Activated CD8-positive, alpha-beta memory T cell treated with anti-CD3 and anti-CD28 coated beads, Interleukin-2, amount 50 U/mL, for 48 hours (primary cell): ENCODE measurements at places on chromosomes 2 and 18.
A peak's percentile ranks its signal among the peaks of the same experiment; 100 is the strongest.

DNA sequence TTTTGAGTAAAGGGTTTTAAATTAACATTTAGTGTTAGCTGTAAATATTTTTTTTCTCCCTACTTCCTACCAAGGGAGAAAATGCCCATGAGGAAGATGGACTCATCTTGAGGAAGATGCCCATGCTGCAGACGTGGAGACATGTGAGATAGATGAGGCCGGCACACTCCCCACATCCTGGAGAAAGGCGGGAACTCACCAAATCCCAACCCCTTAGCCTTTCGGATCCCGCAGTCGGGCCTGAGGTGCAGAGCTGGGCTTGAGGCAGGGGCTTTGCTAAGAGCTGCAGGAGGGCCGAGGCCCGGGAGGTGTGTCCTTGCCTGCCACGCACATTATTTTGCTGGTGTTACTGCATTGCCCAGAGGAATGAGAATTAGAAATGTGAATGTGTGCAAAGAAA is 137.9 kb downstream of the NAPG start:
- DNase-seq, result no peak

DNA sequence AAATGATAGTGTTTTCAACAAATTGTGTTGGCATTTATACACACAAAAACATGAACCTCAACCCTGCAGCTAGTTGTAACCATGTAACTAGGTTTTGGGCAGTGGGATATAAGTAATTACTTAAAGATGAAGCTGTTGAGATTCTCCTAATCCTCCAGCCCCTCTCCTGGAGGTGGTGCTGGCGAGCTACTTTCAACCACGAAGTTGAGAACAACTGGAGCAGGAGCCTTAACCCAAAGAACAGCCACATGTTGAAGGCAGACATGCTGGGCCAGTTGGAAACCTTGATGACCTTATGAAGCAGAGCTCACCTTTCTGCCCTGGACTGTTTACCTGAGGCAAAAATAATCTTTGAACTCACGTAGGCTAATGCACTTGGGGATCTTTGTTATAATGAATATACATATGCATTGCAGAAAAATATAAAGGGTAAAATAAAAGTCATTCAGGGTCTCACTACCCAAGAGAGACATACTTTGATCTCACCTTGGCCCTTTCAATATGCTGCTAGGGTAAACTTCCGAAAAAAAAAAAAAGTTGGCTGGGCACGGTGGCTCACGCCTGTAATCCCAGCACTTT is 89.6 kb upstream of the NPAS2 start:
- DNase-seq, result peak; percentile 59

- no peak for DNase-seq
These were observed 45.9 kb upstream of the ASB1 start for GRCh38 chr2:238380785-238381184.

- DNase-seq, result peak; percentile 67
These were observed 412 bp downstream of the OSBPL1A start for GRCh38 chr18:24397131-24397693.

DNA sequence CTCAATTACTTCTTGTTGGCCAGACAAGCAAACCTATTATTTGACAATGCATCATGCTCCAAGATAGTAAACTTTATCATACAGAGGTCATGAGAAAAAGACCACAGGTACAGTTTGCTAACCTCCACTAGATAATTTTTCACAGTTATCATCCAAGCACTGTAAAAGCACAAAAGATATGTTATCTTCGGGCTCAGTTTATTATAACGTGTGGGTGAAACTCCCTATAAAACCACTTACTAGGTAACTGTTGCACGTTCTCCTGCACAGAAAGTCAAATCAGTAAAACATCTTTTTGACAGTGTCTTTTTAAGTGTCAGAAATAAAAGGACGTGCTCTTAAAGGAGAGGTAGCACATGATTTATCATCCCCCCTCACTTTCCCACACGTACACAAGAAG is 94.7 kb upstream of the BCL11A start:
- DNase-seq, result no peak

- DNase-seq, result no peak
These were observed 106.8 kb downstream of the GRB14 start for GRCh38 chr2:164514491-164514890.

GRCh38 chr2:207219676-207220501 is 54.1 kb upstream of the KLF7 start:
- no peak for DNase-seq

DNA sequence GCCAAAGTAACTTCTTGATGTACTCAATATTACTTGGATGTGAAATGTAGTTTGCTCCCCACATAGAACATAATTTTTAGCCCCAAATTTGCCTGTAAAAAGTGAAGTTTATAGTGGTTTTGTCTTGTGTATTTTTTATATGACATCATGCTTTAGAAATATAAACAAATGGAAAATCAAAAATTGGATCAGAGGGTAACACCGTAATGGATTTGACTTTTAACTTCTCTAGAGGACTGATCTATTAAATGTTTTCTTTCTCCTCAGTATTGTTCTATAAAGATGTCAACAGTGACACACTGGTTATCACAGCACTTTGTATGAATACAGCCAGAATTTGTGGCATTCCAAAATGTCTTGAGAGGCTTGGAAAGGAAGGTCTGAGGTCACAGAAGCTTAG is 45.6 kb upstream of the RASGRP3 start:
- DNase-seq, result no peak

GRCh38 chr2:45028276-45028675 is 19.0 kb upstream of the SIX2 start:
- DNase-seq, result no peak

DNA sequence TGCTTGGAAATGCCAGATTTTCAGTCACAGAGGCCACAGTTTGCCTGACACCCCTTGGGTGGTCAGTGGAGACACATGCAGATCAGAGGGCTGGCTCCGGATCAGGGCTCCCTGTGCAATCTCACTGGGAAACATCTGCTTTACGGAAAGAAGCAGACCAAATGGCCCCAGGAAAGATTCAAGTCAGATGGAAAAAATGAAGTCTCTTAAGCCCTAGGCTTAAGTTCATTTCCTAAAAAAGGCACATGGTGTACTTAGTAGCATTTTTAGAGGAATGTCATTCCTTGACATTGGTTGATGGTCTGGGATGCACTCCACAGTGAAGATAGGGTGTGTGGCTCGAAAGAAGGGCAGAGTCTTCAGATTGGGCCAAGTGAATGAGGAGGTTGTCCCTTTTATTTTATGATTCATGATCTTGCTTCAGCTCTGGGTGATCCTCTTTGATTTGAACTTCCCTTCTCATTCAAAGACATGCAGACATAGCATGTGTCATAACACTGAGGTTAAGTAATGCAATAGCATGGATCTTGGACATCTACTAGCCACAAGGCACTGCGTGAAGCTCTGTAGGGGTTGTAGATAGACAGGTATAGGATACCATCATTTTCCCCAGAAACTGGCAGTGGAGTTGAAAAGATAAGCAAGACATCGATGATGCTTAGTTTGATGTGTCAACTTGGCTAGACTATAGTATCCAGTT is 56.5 kb downstream of the KCNE4 start:
- no peak for DNase-seq

DNA sequence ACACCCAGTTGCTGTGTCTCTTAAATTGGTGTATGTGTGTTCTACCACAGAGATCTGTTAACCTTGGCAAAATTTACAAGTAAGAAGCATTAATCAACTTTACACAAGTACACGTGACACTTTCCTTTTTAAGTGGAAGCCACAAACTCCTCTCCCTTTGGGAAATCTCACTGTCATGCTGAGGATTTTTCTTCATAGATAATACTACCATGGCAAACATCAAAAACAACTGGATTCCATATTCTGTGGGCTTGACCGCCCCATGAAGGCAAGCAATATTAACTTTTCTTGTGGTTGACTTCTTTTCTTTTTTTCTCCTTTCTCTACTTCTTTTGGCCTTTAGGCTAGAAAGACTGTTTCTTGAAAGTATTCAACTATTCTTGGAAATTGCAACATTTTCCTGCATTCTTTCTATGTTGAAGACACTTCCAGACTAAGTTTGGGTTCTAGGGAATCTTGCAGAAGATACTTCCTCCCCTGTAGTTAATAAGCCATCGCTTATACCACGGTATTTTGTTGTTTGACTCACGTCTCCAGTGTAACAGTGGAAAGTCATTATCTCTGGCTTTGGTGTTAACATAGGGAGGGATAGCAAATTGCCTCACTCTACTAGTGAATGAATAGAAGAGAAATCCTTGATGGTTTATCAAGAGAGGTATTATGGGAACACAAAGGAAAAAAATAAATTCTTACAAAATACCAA is 79.5 kb downstream of the SLC8A1 start:
- DNase-seq, result no peak

- no peak for DNase-seq
These were observed 848 bp downstream of the VRK2 start for GRCh38 chr2:58047373-58047935.

- no peak for DNase-seq
These were observed 36.2 kb upstream of the CNGA3 start for GRCh38 chr2:98310010-98310409.

- no peak for DNase-seq
These were observed 176.9 kb downstream of the PARD3B start for GRCh38 chr2:204722207-204722606.

DNA sequence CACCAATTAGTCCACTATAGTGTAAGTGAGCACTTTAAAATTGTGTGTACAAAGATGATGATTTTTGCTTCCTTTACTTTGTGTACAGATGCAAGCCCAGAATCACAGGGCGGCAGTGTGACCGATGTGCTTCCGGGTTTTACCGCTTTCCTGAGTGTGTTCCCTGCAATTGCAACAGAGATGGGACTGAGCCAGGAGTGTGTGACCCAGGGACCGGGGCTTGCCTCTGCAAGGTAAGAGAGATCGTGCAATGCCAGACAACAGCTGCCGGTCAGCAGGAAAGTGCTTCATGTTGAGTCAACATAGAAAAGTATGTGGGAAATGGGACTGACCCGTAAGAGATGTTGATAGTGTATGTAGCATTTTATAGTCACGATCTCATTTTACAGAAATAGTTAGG is 156.8 kb upstream of the TTC39C start:
- DNase-seq, result no peak

DNA sequence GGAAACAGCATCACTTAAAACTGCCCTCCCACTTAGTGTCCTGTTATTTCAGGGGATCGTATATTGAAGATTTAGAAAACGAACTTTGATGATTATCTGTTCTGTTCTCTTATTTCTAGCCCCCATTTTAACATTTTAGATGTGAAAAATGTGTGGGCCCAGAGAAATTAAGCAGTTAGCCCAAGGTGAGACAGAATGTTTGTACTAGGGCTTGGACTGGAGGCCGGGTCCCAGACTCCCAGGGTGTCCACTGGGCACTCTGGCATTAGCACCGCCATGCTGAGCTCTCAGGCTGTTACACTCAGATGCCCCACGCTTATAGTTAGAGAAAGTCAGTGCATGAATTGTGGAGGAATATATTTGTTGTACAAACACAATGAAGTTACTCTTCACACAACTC is 5.5 kb upstream of the RAX start:
- no peak for DNase-seq

GRCh38 chr2:211877061-211877460 is 661.5 kb downstream of the ERBB4 start:
- no peak for DNase-seq

DNA sequence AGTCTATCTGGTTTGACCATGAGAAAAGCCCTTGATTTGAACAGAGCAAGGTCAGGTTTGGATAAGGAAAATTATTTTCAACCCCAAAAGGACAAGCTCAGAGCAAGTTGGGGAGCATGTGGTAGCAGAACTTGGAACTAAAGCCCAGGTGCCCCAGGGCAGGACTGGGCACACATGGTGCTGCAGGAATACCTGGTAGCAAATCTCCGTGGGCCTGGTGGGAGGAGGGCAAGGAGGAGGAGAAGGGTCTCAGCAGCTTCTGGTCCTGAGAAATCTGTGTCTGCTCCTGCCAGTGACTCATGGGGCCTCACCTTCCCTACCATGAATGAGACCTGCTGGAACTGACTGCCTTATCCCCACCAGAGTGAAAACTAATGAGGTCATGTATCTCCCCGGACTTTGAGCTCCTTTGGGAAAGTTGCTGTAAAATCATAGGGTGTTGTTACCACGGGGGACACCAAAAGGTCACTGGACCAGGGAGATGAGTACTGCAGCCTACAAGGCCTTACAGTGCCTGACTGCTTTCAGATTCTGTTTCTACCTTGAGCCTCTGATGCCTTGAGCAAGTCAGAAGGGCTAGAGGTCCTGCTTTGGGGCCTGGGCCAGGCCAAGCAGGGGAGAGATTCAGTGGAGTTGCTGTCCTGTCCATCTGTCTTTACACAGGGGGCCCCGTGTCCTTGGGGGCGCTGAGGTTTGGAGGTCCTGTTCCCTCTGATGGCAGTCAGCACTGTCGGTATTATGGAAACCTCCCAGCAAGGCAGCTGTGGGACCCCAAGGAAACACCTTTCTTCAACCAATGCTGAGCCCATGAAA is 304.0 kb downstream of the MYCN start:
- peak; percentile 7 for DNase-seq

GRCh38 chr2:238998801-238999200 is 150.9 kb downstream of the TWIST2 start:
- DNase-seq, result no peak

DNA sequence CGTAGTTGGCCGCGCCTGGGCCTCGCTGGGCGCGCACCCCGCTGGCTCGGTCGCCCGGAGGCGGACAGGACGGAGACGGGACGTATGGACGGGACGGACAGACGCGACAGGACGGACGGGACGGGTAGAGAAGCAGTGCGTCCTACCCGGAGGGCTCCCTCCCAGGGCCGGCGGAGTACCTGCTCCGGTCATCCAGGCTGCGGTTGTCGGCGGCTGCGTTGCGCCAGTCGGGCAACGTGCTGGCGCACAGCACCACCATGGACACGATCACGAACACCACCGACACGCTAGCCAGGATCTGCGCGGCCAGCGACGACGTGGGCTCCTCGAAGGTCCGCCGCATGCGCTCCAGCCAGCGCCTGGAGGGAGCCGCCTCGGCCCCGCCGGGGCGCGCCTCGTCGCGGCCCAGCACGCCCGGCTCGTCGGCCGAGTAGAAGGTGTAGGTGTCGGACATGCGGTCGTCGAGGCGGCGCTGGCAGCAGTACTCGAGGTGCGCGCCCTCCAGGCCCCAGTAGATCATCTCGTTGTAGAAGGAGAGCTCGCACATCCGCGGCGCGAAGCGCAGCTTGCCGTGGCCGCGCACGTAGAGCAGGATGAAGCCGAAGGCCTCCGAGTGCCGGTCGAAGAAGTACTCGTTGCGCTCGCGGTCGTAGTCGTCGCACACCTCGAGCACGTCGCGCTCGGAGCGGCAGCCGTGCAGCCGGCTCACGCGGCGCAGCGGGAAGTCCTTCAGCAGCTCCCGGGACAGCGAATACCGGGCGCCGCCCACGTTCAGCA is 903 bp downstream of the KCNG3 start:
- peak; percentile 66 for DNase-seq

DNA sequence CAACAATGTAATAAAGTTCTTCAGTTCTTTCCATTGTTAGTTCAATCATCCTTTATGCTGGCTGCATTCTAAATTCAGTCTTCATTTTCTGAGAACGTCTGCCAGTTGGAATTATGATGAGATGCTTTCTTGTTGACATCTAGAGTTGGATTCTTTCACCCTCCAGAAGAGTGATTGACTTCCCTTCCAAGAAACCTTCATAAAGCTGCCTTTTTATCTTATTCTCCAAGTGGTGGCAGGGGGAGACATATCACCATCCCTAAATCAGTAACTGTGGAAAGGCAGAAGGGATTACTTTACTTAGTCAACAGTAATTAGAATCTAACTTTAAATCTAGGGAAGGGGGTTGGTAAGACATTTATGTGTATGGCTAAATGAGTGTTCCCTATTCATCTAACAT is 86.8 kb upstream of the GULP1 start:
- no peak for DNase-seq

GRCh38 chr18:44840058-44840790 is 159.5 kb downstream of the SETBP1 start:
- no peak for DNase-seq
